ENCODE measurements at places on chromosomes 2 and 18.
A peak's percentile ranks its signal among the peaks of the same experiment; 100 is the strongest.

DNA sequence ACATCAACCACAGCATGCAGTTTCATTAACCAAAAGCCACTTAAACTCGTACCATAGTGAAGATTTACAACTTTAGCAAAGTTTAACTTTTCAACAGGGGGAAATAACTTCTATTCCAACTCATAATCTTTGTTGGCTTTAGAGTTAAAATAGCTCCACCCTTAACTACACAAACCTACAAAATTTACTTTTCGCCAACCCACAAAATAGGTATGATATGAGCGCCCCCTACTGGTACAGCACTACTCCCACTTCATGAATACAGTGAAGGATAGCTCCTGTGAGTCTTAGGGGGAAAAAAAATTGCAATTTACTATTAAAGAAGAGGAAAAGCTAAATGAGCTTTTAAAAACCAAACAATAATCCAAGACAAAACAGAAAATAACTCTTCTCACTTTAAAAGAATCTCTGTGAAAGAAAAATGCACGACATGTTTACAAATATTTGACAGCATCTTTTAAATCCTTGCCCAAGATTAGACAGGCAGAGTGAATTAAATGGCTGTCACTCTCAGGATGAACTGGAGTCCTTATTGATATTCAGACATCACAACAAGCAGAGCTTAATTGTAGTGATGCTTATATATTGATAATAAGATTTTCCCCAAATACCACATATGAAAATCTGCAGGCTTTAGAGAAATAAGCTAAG, 32.2 kb downstream of the TMEFF2 start:
- DNase-seq, result peak; percentile 75

- no peak for DNase-seq
Observed at GRCh38 chr2:240395896-240396622, 39.4 kb upstream of the GPC1 start.

- no peak for DNase-seq
Observed at GRCh38 chr18:8865934-8866333, 160.6 kb downstream of the MTCL1 start.

GRCh38 chr2:128438091-128438490, 119.4 kb upstream of the HS6ST1 start:
- DNase-seq, result no peak

DNA sequence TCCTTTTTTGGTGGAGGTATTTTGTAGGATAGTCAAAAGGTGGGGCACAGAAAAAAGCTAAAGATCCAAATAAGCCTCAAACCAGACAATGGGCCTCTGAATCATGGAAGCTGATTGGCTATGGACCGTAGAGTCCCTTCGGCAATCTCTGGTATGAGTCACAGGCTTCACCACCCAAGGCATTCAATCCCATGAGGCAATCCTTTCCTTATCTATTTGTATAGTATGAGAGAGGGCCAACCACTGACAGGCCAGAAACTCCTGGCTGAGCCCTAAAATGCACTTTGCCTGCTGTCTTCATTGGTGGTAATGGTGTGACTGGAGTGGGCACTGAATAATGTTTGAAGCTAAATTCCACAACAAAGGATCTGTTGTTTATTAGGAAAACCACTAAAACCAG, 38.7 kb upstream of the MEX3C start:
- peak; percentile 92 for DNase-seq

- peak; percentile 52 for DNase-seq
Observed at GRCh38 chr2:101063352-101064124, 61.4 kb downstream of the RPL31 start.

GRCh38 chr18:2381539-2381938, 189.8 kb downstream of the METTL4 start:
- no peak for DNase-seq

DNA sequence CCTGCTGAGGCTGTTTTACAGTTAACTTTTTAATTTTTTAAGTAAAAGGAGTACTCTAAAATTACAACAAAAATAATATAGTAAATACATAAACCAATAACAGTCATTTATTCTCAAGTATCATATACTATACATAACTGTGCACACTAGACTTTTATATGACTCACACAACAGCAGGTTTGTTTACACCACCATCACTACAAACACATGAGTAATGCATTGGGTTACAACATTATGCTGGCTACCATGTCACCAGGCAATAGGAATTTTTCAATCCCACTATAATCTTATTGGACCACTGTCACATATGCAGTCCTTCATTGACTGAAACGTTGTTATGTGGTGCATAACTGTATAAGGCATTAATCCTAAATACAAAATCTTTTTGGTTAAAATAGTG, 42.5 kb downstream of the RASGRP3 start:
- peak; percentile 20 for DNase-seq

DNA sequence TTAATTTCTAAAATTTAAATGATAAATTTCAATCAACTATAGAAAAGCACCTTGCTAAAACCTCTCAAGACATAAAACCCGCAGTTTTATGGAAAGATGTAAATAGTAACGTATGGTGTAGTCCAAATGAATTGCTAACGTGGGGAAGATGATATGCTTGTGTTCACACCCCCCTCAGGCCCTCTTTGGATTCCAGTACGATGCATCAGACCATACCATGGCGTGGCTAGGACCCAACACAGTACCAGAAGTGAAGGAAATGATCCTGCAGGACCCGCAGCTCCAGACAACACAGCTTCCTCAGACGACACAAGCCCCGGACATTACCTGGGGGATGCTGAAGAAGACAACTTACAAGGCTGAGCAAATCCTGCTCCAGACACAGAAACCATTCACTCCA, 60.1 kb upstream of the DYSF start:
- no peak for DNase-seq

GRCh38 chr2:68246396-68246795, 5.9 kb downstream of the PPP3R1 start:
- DNase-seq, result no peak

DNA sequence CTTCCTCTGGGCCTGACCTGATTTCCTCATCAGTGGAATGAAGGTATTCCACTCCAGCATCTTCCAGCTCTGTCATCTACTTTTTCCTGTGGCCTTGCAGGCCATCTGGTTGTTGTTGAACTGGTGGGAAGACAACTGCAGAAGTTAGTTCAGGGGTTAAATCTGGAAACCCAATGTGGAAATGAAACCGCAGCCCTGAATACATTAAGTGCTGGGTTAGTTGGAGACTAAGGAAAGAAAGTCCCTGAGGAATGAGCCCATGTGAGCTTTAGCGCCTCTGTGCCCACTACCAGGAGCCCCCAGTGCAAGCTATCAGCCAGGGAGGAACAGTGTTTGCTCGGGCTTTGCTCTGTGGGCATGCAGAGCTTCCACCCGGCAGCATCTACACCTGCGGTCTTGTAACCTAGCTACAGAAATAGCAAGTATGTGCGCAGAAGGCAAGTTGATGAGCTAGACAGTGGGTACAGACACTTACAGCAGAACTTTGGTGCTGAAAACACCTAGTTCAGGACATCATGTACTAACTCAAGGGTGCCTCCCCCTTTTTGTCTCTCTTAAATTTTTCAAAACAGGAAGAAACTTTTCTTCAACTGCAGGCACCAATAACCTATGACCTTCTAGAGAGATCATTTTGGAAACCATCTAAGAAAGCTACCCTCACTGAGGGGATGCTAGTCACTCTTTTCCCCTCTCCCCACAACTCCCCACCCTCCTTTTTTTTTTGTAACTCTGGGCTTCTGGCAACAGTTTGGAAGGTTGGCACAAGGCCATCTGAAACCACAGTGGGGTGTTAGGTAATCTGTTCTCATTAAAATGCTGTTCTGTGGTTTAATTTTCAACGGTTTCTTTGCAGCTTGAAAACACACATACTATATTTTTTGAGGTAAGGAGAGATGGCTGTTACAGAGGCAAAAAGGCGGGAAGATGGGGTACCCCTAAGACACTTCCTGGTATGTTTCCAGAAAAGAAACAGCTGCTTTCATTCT, 18.3 kb upstream of the CXCR4 start:
- no peak for DNase-seq

DNA sequence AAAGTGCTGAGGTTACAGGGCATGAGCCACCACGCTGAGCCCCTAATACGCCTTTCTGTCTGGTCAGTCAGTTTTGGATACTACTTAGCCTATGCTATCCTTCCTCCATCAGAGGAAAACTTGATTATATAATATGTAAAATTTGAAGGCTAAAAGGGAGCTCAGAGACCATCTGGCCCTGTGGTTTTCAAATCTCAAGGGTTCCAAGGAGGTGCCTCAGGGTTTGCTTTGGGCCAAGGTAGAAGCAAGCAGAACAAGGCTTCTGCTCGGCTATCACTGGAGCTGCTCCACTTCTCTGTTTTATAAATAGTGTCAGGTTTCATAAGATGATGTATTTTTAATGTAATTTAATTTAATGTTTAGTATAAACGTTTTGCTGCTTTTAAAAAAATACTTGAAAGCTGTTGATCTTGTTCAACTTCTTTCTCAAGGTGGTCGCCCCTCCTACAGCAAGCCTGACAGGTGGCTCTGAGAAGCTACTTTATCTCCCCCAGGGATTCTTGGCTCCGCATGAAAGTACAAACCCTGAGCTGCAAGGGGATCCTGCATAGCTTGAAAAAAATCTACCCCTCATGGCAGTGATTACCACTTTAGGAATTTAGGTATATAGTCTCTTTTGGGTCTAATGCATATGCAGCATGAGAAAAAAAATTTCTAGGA, 290.3 kb downstream of the CNTNAP5 start:
- DNase-seq, result no peak

- peak; percentile 81 for DNase-seq
Observed at GRCh38 chr2:62814123-62814522, 108.6 kb downstream of the EHBP1 start.

DNA sequence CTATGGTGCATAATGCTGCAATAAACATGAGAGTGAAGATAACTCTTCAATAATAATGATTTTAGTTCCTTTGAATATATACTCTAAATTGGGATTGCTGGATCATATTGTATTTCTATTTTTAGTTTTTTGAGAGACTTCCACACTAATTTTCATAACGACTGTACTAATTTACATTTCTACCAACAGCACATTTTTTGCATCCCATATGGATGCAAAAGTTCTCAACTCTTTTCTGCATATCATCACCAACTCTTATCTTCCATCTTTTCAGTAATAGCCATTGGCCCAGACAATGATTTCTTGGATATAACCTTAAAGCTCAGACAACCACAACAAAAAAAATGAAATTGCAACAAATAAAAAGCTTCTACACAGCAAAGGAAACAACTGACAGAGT, 1082.4 kb downstream of the CNTNAP5 start:
- DNase-seq, result no peak

GRCh38 chr2:74554820-74555531, 456 bp downstream of the DOK1 start:
- peak; percentile 25 for DNase-seq

GRCh38 chr2:8693157-8693821, 11.4 kb downstream of the ID2 start:
- no peak for DNase-seq

GRCh38 chr2:190659553-190659952, 10.7 kb downstream of the NAB1 start:
- no peak for DNase-seq

DNA sequence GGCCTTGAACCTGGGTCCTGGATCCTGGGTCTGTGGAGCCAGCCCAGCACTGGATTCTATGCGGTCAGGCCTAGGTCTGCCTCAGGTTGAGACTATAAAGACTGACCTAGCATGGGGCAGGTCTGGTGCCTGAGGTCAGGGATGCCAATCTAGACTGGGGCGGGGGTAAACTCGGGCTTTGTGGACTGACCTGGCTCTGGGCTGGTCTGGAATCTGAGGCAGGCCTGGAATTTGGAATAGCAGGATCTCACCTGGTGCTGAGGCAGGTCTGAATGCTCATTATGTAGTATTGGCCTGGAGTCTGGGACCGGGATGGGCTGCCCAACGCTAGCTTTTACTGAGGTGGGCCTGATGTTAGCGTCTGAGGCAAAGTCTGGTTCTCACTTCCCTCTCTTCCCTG, 256.0 kb downstream of the KIAA1328 start:
- DNase-seq, result no peak

DNA sequence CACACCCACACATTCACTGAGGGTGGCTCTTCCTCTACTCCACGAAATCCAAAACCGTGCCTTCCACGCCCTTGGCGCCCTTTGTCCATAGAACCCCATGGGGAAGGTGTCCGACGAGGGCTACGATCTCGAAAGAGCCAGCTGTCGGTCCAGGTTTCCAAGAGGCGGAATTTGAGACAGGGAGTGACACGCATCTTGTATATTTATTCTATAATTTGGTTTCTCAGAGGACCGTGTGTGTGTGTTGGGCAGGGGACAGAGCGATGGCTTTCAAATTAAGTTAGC, 726 bp downstream of the C2orf69 start:
- DNase-seq, result no peak

DNA sequence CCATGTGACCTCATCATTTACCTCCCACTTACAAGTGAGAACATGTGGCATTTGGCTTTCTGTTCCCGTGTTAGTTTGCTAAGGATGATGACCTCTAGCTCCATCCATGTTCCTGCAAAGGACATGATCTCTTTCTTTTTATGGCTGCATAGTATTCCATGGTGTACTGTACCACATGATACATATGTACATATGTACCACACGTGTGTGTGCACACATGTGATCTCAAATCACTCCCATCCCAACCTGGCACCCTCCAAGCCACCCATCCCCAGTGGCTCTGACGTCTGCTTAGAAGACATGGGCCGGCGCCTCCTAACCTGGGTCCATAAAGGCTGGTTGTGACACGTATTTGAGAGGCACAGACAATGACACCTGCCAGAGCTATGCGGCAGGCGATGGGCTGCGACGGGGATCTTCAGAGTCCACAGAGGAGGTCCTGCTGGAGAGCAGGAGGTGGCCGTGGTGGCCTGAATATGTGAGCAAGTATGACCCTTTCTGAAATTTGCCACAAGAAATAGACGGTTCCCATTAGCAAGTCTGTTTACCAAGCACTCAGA, 8.8 kb upstream of the SALL3 start:
- DNase-seq, result no peak

GRCh38 chr2:37554155-37554510, 117.3 kb downstream of the CDC42EP3 start:
- DNase-seq, result no peak

- no peak for DNase-seq
Observed at GRCh38 chr18:74509856-74510769, 13.9 kb downstream of the CNDP2 start.

- no peak for DNase-seq
Observed at GRCh38 chr2:46569061-46569560, 89.7 kb downstream of the TMEM247 start.

GRCh38 chr18:23629444-23629946, 33.2 kb downstream of the ANKRD29 start:
- no peak for DNase-seq

- no peak for DNase-seq
Observed at GRCh38 chr2:142188562-142188961, 57.7 kb upstream of the LRP1B start.

DNA sequence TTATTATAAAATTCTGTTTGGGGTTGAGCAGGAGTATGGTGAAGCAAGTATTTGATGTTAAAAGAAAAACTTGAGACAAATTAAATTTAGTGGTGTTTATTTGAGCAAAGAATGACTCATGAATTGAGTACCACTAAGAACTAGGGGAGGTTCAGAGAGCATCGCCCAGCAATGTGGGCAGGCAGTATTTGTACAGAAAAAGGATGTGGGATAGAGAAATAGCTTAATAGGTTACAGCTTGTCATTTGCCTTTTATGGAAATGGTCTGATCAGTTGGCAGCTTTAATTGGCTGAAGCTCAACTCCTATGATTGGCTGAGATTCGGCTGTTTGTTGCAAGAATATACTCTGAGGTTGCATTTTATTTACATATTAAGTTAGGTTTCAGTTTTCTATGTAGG, 68.2 kb downstream of the LRATD1 start:
- DNase-seq, result no peak

- peak; percentile 74 for DNase-seq
Observed at GRCh38 chr2:146317959-146318358, 1526.9 kb upstream of the ACVR2A start.

GRCh38 chr2:143558665-143559064, 429.4 kb downstream of the ARHGAP15 start:
- DNase-seq, result peak; percentile 55
